ENCODE measurements at places on chromosomes 11 and 22.

- no peak for DNase-seq
Observed at GRCh38 chr11:23729088-23729487, 767.8 kb upstream of the LUZP2 start.

DNA sequence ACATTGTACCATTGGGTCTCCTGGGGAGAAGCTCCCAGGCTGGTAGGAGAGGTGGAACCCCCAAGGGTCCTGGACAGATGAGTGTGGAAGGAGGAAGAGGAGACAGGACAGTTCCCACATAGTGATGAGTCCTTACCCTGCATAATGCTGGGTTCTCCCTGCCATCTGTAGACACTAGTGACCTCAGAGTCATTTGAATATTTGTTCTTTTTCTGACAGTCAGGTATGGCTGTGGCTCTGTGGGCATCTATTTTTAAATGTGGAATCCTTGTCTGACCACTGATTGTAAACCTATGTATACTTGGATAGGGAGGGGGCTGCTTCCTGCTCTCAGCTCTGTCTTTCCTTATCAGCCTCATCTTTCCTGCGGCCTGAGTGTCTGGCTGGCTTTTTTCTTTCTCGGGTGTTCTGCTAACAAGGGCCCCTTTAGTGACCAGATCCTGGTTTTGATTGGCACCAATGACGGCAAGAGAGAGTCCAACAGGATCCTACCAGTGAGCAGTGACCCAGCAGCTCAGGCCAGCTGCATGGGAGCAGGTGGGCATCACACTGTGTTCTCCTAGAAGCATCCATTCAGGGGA is 2.6 kb upstream of the SLC5A1 start:
- DNase-seq, result no peak

- DNase-seq, result no peak
Observed at GRCh38 chr11:61337706-61338470, 4.9 kb downstream of the TKFC start.

- peak; percentile 29 for DNase-seq
Observed at GRCh38 chr11:130124096-130124495, 35.5 kb upstream of the ST14 start.

- no peak for DNase-seq
Observed at GRCh38 chr11:2882396-2883110, 3.0 kb downstream of the CDKN1C start.

DNA sequence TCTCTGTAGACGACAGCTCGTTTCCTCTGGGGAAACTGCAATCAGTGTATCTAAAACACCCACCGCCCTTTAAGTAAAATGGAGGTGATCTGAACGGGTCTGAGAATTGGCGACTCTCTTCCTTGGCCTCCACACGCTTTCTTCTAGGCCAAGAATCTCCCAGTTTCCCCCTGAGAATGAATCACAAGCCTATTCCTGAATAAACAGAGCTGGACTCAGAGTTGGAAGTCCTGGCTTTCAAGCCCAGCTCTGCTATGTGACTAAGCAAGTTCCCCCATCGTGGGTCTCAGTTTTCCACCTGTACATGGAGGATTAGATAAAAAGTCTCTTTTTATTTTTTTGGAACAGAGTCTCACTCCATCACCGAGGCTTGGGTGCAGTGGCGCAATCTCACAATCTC is 200.4 kb downstream of the MN1 start:
- DNase-seq, result no peak

- DNase-seq, result peak; percentile 79
Observed at GRCh38 chr11:3614742-3615171, 27.0 kb downstream of the ART5 start.

GRCh38 chr11:1351278-1351937 is 38.3 kb upstream of the BRSK2 start:
- no peak for DNase-seq

- DNase-seq, result no peak
Observed at GRCh38 chr11:65864706-65865471, 4.7 kb downstream of the MUS81 start.

- no peak for DNase-seq
Observed at GRCh38 chr11:67588136-67588503, 4.5 kb downstream of the GSTP1 start.

DNA sequence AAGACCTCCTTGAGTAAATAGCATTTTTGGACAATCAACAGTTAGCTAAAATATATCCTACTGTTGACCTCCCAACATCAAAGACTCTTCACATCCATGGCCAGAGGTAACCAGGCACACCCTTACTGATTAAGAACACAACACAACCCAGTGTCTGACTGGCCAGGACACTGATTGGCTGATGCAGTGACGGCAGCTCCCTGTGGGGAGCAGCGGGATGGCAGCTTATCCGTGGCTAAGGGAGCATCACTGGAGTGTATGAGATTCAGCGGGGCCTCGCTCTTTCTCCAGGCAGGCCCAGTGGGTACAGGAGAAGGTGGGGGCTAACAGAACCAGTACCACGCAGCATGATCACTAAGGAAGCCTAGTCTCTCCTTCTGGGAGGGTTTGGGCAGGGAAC is 10.3 kb upstream of the IL2RB start:
- no peak for DNase-seq

- no peak for DNase-seq
Observed at GRCh38 chr11:76212086-76213035, 6.1 kb upstream of the WNT11 start.
